ENCODE measurements at places on chromosomes 4 and X.
A peak's percentile ranks its signal among the peaks of the same experiment; 100 is the strongest.

GRCh38 chrX:42944381-42944998, 166.5 kb upstream of the PPP1R2C start:
- DNase-seq = no peak

DNA sequence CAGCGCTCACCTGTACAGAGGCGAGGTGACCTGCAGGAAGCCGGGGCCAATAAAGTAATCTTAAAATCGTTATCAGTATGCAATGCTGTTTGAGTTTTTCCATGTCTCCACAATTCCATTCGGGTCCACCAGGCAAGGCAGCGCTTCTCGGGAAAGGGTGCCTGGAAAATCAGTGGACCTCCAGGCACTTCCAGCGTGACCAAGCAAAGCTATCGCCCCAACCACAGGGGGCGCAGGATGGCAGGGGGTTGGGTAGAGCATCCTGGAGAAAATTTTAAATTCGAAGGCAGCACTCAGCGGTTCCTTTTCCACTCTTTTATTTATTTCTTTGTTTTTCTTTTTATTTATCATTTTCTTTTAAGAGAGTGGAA, 5.4 kb upstream of the SOX3 start:
- no peak for DNase-seq

DNA sequence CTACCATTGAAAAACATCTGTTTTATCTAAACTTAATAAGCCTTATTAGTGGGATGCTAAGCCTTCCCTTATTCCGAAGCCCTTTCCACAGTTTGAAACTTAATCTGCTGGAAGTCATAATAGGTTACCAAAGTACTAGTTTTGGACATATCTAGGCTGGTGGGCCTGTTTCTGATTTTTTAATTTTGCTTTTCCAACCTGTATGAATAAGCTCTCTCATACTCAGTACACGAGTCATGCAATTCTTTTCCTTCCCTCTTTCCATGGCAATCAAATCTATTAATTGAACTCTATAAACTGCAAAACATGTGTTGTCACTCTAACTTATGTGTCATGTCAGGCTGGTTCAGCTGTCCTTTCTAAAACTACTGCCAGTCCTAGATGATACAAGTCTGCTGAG, 91.0 kb downstream of the AMMECR1 start:
- DNase-seq = no peak

DNA sequence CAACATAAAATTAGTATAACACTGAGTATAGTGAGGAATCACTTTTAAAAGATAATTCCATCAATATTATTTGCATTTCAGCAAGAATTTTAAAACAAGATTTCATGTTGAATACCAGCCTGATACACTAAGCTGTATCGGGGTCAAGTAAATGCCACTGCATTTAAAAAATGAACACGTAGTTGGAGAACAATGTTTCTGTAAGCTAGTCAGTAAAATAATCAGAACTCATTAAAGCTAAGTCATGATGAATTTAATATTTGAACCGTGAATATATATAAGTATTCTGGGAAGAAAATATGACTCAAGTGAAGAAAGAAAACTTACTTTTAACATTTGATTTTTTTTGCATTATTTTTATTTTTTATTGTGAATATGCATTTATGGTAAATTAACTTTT, 611.0 kb upstream of the PABPC4L start:
- DNase-seq = no peak

GRCh38 chr4:17544205-17544604, 29.2 kb downstream of the CLRN2 start:
- DNase-seq = peak; percentile 94

- DNase-seq = no peak
Measured at GRCh38 chr4:155688211-155688610, 21.6 kb downstream of the GUCY1A1 start.

DNA sequence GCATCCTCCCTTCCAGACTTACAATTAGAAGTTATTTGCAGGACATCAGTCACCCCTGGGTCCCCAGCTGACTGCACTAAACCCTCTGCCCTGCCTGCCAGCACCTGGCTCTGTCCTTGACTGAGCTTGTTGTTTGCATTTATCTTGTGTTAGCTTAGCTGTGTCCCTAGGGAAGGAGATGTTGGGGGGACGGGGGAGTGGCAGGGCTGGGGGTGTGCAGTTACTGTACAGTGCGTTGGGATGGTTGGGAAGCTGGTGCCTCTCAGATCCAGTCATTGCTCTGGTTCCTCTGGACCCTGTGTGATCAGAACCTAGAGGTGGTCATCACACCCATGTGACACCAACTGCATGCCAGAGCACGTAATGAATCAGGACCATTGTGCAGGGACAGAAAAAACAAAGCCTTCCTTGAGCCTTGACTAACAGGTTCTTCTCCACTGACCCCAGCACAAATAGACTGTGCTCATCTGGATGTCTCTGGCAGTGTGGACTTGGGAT, 32.7 kb upstream of the PROM1 start:
- DNase-seq = no peak

GRCh38 chr4:75940692-75941253, at the start of gene NAAA:
TSS of gene NAAA (minus strand) at chr4:75941013. CDS start at chr4:75940949, 64 bp downstream.
- peak; percentile 43 for DNase-seq

DNA sequence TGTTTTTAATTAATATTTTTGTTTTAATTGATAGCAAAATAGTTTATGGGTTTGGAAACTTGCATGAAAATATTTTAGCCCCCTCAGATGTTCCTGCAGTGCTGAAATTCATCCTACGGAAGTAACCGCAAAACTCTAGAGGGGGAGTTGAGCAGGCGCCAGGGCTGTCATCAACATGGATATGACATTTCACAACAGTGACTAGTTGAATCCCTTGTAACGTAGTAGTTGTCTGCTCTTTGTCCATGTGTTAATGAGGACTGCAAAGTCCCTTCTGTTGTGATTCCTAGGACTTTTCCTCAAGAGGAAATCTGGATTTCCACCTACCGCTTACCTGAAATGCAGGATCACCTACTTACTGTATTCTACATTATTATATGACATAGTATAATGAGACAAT, 40.4 kb downstream of the MAP7D3 start:
- no peak for DNase-seq

GRCh38 chr4:163913571-163913970, 419.1 kb downstream of the TMA16 start:
- no peak for DNase-seq

DNA sequence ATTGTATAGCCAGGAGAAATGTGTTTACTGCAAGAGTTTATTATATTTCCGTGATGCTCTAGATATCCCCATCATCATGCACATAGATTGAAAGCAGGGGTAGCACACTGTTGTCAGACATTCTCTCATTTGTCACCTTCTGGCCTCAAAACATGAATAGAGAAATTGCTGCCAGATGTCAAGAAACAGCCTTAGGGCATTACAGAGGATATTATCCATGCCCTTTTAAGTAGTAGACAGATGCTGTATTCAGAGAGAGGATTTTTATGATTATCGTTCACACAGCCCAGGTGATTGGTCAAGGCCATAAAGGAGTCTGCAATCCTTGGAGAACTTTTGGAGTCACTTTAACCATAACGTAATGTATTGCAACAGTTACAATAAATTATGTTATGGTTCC, 1961.5 kb upstream of the TENM3 start:
- DNase-seq = no peak

- DNase-seq = no peak
Measured at GRCh38 chr4:2248044-2248780, 6.3 kb upstream of the HAUS3 start.

DNA sequence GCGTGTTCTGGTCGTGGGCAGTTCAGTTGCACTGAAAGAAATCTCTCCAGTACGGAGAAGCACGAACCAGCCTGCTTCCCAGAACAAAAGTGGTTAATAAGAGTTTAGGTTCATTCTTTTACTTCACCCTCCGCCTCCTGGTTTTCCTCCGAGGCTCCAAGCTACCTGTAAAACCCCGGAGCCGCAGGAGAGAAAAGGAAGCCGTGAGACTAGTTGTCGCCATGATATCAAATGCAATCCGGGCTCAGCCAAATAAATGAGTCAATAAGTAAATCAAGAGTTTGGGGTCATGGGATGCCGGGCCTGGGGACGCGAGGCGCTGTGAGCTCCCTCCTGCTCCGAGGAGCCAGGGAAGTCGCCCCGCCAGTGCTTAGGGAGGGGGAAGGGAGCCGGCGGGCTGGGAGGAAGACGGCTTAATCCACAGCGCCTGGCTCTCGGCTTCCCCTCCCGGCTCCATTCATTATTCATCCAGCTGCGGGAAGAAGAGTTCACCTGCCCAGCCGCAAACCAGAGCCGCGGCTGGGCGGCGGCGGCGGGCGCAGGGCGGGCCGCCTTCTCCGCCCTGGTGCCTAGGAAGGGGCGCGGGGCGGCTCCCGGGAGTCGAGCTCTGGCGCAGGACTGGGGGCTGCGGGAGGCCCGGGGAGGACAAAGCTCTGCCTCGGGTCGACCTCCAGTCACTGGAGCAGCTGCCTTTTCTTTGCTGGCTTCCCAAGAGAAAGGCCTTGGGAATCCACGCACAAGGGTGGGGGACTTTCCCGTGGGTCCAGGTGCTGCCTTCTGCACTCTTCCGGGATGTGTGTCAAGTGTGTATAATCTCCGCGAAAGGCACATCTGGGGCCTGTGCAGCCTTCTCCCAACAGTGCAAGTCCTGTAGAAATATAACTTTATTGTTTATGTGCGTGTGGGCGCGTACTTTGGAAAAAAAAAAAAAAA, 1.7 kb downstream of the FRAS1 start:
- peak; percentile 1 for DNase-seq

GRCh38 chrX:70527053-70527452, 82.4 kb downstream of the DLG3 start:
- no peak for DNase-seq

DNA sequence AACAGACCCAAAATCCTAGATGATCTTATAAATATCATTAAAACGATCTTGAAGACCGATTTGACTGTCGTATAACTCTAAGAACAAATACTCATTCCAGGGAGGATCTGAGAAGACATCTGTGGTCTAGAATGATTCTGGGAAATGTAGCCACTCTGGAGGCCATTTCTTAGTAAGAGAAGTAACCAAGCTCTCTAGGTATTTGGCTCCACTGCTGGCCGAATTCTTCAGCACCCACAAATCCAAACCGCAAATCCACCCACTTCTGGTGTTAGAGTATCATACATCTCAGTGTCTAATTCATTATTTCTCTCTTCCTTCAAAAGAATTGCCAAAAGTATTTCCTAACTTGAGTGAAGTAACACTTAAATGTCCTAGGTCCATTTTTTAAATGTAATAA, 23.9 kb downstream of the KLHL5 start:
- DNase-seq = no peak

DNA sequence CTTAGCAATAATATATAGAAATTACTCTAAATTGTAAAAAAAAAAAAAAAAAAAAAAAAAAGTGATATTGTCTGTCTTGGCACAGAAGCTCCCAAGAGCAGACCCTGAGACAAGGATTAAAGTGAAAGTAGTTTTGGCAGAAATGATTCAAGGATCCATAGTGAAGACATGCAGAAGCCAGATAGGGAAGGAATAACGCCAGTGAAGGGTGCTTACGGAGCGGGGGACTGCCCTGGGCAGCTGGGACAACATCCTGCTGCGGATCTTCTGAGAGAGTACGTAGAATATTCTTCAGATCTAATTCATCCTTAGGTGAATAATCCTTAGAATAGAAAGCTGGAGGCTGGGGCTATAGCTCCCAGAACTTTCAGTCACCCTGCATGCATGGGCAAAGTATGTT, 39.8 kb downstream of the ARHGAP24 start:
- DNase-seq = no peak

- no peak for DNase-seq
Measured at GRCh38 chr4:48556268-48556667, 66.2 kb downstream of the ZAR1 start.

- peak; percentile 3 for DNase-seq
Measured at GRCh38 chrX:14027036-14027435, 2.7 kb downstream of the GEMIN8 start.

- DNase-seq = no peak
Measured at GRCh38 chrX:34406580-34406979, 250.5 kb downstream of the TMEM47 start.

DNA sequence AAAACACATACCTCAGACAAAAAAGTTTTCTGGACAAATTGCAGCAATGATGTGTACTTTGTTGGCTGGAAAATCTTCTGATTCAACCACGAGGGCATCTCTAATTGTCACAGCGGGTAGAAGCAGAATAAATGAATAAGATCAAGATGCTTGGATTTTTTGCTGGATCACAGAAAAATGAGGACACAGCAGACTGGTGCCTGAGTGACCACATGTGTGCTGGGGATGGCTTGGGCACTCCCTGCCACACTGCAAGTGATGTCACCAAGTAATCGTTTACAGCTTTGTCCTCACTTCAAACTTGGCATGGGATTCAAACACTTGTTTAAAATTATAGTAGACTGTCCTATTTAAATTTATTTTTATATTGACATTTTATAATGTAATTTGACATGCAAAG, 557.0 kb downstream of the SPRY1 start:
- no peak for DNase-seq

GRCh38 chr4:98950925-98951324, 22.0 kb upstream of the EIF4E start:
- DNase-seq = no peak

GRCh38 chrX:110180176-110180927, 137.5 kb downstream of the AMMECR1 start:
- DNase-seq = no peak

DNA sequence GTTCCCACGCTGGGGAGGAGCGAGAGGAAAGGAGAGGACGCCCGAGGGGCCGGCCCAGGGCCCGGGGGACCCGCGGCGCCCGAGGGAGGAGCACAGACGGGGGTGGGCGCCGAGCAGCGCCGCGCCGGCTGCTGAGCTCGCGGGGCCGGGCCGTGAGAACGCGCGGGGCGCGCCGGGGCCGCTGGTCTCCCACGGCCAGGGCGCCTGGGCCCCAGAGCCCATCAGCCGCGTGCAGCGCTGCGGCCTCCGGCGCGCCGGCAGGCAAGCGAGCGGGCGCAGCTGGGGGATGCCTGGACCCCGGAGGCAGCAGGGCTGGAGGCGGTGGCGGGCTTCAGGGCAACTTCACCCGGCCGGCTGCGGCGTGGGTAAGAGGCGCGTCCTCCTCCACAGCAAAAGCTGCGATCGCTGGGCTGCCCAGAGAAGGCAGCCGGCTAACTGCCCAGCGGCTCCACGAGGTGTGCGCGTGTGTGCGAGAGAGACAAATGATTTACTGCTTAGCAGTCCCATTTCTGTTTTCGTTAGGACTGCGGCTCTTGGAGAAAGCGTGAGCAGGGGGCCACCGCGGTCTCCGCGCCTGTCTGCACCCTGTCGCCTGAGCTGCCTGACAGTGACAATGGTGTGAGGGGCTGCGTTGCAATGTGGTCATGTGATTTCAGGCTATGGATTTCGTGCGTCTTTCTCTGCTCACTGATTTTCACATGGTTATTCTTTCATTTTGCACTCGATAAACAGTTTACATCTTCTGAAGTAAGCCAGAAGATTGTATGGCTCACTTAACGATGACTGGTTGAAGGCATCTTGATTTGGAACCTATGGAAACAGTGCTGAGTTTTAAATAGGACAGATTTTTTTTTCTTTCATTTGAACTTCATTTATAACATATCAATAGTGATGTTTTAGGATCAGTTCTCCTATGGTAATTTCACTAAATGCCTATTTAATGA, 1.2 kb downstream of the GUCY1A1 start:
- DNase-seq = peak; percentile 38

DNA sequence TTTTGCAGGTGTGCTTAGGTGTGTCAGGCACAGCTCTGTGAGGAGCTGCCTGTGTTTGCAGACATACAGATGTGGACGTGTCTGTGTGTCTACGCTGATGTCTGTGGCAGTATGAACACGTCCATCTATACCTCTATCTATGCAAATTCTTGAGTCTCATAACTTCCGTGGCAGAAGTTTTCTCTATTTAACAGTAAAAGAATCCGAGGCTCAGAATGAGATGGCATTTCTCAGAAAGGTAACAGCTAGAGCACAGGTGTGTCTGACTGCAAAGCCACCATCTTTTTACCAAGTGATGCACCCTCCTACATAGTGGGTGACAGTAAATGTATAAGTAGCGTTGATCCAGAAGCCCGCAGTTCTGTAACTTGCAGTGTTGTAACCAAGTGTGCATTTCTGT, 39.9 kb upstream of the CYP4V2 start:
- DNase-seq = no peak

All from amygdala (tissue), 56 donors.